NCI-H1694 treated with DMSO at 0.1 percent for 48 hours (cell line): ENCODE measurements at places on chromosomes 2 and 18.

DNA sequence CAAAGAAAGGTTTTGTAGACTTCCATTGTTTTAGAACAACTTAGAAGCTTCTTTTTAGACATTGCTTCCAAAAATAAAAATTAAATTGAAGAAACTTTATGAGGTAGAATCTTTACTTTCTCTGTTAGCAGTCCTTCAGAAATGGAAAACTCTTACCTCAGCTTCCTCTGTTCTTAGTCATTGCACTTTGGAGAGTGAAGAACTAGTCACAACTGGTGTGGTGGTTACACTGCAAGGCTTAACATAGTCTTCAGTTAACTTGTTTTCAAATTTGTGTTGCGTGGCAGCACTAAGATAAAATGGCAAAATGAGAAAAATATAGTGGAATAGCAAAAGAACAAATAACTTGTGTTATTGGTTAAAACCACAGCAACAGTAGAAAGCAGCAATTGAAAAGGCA is 332.6 kb downstream of the KIAA1328 start:
- no peak for DNase-seq

- no peak for DNase-seq
These were observed 39.5 kb downstream of the GLI2 start for GRCh38 chr2:120775194-120775593.

DNA sequence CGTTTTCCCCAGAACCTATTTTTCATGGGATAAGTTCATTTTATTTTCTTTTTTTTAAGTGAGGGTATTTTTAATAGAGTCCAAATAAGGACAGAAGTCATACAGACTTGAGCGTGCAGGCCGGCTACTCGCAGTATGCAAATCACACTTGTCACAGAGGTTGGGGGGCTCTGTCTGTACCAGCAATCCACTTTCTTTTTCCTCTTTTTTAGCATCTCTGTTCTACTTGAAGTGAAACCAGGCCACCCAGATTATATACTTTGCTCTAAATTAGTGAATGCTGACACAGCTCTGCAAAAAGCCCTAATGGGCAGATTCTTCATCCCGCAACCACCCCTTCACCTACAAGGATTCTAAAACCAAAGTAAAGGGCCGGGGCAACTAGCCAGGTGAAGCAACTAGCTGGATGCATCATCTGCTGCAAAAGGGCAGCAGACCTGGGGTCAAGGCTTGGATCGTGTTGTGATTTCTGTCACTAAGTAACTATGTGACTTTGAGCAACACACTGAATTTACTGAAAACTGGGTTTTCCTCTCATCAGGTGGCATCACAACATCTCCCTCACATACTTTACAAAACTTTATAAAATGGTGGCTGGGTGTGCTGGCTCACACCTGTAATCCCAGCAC is 18.4 kb downstream of the KDSR start:
- DNase-seq, result no peak

DNA sequence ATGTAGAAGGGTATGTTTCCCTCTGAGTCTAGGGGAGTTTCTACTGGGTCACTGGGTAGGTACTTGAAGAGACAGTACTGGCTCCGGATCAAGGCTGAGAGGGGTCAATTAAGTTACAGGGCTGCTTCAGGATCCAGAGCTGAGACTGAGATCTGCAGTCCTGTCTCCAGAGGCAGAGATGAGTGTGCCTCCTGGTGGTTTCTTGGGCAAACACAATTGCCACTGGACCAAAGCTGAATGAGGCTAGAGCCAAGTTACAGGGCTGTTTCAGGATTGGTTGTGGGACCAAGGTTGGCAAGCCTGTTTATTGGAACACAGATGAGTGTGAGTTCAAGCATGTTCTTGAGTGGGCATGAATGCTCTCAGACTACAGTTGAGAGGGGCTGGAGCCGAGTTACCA is 157.9 kb downstream of the ADCYAP1 start:
- no peak for DNase-seq

DNA sequence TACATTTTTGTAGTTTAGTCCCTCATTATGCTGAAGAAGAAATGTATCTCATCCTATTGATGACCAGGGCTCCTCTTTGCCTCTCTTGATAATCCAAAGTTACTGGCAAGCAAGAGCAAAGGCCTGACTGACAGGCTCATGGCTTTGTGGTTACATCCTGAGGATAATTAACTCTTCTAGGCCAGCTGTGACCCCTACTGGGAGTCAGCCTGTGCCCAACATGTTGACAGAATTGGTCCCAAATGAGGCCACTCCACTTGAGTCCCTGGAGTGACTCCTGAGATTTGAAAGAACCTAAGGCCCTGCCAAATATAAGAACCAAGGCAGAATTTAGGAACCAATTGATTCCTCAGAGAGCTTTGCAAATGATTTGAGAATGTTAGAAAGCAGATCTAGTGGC is 973.8 kb upstream of the CELF4 start:
- DNase-seq, result no peak

GRCh38 chr2:208042450-208042849 is 17.1 kb upstream of the PLEKHM3 start:
- DNase-seq, result no peak

DNA sequence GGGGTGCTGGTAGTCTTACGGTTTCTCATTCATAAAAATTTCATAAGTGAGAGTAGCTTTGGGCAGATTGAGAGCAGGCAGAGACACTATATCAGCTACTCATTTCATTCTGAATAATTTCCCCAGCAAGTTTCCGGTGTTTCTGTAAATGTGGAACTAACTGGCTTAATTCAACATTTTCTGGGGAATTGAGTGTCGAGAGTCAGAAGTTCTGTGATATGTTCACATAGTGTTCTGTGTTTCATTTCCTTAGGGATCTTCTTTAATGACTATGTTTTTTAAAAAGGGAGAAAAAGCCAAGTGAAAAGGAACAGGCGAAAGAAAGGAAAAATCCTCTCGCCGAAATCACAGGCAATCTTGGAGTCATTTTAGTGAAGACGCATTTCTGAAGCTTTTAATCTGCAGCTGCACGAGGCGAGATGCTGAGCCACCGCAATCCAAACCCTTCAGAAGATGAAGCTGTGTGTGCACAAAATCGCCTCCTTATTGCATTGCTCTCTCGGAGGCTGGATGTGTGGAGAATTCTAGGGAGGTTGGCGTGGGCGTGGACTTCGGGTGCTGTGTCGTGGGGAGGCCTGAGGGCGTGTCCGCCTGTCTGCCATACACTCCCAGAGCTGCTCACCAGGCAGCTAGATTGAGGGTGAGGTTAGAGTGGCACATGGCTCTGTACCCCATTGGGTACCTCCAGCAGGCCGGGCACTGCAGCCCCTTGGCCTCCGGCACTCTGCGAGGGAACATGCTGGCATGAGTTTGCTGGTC is 38.4 kb upstream of the HDAC4 start:
- DNase-seq, result no peak

DNA sequence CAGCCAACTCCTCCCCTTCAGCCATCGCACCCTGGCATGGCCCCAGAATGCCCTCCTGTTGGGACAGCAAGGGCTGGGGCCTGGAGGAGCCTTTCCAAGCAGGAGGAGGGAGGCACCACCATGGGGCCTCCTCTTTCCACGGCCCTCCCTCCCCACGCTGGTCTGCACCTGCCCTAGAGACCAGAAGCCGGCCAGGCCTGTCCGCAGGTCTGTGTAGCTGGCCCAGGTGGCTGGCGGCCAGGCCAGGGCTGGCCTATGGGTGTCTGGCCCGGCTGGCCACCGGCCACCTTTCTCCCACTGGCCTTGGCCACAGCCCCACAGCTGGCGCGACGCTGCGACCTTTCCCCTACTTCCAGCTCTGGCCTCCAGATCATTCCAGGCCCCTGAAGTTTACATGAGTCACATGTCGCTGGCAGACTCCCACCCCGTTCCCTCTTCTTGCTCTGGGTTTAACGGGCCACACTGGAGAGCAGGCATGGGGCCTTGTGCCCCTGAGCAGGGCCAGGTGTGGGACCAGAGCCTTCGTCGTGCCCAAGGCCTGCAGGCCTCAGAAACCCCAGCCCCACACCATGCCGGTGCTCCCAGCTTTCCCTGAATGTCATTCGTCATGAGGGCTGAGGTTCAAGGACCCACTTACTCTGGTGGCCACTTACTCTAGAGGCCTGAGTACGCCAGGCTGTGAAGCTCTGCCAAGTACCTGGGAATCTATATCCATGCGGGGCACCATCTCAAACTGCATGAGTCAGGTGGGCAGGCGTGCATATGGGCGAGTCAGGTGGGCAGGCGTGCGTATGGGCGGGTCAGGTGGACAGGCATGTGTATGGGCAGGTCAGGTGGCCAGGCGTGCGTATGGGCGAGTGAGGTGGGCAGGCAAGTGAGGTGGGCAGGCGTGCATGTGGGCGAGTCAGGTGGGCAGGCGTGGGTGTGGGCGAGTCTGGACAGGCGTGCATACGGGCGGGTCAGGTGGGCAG is 33.3 kb upstream of the KLF11 start:
- DNase-seq, result no peak

GRCh38 chr2:44120428-44120827 is 48.2 kb upstream of the PPM1B start:
- no peak for DNase-seq

DNA sequence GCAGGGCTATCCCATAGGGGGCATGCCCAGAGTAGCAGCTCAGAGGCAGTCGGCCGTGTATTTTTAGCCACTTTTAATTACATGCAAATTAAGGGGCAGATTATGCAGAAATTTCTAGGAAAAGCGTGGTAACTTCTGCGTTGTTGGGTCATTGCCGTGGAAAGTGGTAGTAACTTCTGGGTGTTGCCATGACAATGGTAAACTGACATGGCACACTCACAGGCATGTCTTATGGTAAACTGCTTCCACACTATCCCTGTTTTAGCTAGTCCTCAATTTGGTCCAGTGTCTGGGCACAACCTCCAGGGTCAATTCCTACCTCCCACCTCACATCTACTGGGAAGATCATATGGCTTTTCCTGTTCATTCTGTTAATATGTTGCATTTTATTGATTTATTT is 428.9 kb upstream of the FANCL start:
- no peak for DNase-seq

DNA sequence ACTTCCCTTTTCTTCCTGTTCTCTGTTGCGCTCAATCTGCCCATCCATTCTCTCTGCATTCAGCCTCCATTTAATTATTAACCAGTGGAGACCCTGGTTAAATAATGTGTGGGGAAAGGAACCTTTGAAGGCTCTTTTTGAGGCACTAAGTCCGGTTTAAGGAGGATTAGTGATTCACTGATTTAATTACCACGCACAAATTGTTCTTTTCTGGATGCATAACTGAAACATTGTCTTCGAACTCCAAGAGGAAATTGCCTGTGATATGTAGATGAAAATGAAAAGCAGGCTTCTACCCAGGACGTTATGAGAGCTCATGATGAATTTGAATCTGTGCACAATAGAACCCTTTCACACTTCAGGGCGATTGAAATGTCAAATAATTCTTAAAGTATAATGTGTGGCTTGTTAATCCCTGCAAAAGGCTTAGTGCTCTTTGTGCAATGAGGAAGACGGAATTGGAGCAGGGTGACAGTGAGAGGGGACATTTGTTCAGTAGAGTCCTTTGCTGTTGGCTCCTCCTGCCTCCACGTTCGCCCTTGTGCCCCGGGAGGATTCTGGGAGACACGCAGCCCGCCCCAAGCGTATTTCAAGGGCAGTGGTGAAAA is 51.1 kb upstream of the ZNF236 start:
- DNase-seq, result no peak
